ENCODE measurements at places on chromosomes 2 and 18. TPM values are rescaled to one million over a fixed set of nuclear protein-coding genes. Genes with fewer than 3 reads are reported as not detected.

DNA sequence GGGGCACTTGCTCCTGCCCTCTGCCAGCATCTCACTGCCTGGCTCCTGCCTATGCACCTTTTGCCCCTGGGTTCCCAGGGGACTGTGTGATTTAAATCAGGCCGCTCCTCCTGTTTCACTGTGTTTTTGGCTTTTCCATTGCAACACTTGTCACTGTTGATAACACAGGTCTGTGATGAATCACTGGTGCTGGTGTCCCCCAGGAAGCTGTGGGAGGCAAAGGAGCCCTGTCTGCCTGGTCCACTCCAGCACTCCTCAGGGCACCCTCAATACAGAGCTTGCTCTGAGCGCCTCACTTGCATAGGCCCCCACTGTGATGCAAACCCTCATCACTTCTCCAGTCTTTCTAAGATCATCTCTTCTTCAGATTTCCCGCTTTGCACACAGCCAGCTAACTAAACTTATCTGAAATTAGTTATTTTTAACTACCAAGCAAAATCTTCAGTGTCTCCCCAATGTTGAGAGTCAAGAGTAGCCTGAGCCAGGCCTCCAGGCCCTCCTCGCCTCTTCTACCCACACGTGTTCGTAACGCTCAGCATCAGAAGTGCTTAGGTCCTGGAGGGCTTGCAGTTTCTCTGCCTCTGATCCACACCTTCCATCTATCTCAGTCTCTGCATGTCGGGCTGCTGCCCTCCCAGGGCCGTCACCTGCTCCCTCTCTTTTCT lies 2.8 kb downstream of the TMEM18 start:
- no peak for DNase-seq
- H3K36me3 ChIP-seq: no peaks in the 10 kb centered on the region

SPR gene
- polyA plus RNA-seq: 15.7 TPM

COPS9 gene
- polyA plus RNA-seq: 167 TPM

AP1S3 gene
- polyA plus RNA-seq: 2.6 TPM

All from testis (tissue), 5 donors.